KG1 (cell line): ENCODE measurements at places on chromosomes 12 and 14.

DNA sequence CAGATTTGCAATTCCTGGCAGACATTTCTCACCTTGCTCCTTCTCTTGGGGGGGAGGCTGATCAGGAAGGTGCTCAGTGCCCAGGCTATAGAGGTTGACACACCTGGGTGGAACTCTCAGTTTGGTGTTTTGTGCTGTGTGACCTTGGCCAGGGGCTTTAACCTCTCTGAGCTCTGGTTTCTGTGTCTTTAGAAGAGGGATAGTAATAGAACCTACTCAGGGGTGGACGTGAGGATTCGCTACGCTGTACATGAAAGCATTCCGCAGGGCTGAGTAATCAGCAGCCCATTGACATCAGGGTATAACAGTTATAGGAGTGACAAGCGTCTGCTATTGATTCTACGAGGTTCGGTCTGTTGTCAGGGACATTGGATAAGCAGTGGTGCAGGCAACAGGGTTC is 98.1 kb downstream of the PHETA1 start:
- no peak for DNase-seq

GRCh38 chr12:48973941-48974673 is 2.6 kb upstream of the WNT10B start:
- DNase-seq = no peak

- DNase-seq = no peak
Observed at GRCh38 chr12:55847033-55847432, 4.3 kb upstream of the MMP19 start.

DNA sequence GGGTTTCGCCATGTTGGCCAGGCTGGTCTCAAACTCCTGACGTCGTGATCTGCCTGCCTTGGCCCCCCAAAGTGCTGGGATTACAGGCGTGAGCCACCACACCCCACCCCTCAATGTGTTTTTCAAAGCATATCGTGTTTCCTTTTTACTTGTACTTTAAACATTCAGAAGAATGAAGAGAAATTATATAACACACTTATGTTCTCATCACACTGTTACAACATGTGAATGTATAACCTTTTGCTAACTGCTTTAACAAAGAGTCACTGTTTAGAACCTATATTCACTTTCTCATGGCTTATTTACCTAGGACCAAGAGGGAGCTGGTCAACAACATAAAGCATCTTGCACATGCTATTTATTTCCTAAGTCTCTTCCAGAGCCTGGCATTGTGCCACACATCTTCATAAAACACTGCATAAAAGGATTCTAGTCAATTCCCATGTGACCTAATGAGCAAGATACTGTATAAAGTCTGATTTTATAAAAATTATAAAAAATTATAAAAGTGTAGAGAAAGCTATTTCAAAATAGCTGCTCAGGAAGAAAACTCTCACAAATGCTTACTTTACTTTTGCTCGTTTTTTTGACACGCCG is 16.0 kb upstream of the ACTR6 start:
- DNase-seq = no peak

GRCh38 chr12:57473392-57473791 is 6.3 kb downstream of the ARHGAP9 start:
- no peak for DNase-seq

GRCh38 chr14:79924551-79924950 is 286.8 kb downstream of the DIO2 start:
- no peak for DNase-seq

GRCh38 chr14:98234208-98234607 is 1037.8 kb downstream of the BCL11B start:
- DNase-seq = no peak

GRCh38 chr12:132347176-132347855 is 17.9 kb upstream of the GALNT9 start:
- DNase-seq = no peak

DNA sequence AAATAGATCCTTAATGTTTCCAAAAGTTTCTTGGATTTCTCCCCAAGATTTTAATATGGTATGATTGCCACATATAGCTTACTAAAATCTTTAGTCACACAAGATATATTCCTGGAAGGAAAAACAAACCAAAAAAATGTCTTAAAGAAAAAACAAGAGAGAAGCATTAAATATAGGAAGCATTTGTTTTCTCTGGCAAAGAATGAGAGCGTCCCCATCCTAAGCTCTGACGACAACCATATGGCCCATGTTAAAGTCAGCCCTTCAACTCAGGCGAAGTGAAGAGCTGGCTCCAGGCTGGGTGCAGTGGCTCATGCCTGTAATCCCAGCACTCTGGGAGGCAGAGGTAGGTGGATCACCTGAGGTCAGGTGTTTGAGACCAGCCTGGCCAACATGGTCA is 35.6 kb downstream of the GCH1 start:
- DNase-seq = no peak

- DNase-seq = no peak
Observed at GRCh38 chr12:6975297-6976032, 4.8 kb downstream of the EMG1 start.

DNA sequence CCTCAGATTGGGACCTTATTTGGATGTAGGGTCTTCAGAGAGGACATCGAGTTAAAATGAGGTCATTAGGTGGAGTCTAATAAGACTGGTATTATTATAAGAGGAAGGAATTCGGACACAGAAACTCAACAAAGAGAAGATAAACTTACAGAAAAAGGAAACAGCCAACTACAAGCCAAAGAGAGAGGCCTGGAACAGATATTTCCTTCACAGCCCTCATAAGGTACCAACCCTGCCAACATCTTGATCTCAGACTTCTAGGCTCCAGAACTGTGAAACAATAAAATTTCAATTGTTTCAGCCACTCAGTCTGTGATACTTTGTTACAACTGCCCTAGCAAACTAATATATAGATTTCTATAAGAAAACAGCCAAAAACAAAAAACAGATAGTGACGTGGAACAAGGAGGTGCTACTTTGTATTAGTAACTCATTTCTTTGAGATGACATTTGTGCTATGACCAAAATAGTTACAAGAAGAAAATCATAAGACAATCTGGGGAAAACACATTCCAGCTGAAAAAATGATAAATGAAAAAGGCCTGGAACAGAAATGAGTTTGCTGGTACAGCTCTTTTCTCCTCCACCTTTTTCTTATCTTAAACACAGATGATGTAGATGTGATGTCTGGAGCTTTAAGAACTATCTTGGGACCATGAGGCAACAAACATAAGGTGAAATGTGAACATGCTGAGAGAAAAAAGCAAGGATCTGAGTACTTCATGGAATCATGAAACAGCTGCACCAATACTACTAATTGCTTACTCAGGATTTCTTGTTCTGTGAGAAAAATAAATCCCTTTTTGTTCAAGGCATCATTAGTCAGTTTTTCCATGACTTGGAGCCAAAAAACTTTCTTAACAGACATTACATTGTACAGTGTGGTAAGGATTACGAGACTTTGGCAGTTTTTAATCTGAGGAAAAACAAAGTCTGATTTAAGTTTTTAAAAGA is 243.2 kb downstream of the ANO6 start:
- no peak for DNase-seq
